ENCODE measurements at places on chromosomes 12 and 14. TPM values are rescaled to one million over a fixed set of nuclear protein-coding genes. Genes with fewer than 3 reads are reported as not detected.

DNA sequence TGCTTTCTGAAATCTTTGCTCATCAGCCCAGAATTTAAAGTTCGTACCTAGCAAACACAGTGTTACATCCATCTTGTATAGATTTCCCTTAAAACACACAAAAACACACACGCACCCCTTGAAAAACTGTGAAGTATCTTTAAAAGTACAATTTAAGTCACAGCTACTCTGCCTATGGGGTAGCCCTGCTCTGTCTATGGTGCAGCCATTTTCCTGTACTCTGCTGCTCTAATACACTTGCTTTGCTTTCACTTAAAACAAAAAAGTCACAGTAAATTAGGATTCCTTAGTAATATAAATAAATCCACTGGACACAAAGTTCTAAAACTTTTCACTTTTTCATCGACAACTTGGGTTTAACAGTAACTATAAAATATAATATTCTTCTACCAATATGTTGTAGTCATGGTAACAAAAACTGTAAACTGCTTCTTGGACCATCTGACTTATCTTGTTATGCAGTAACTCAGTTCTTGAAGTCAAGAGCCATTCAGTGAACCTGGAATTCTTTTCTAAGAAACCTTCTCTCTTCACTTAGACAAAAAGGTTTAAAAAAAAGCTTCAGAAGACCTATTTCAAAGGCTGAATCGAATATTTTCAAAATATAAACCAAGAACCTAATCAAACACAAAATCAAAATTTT is 63.5 kb downstream of the MED13L start:
- no peak for DNase-seq

The NAV3 gene
- 9.7 TPM for total RNA-seq

The AGAP2 gene
- total RNA-seq, result 11.5 TPM

DNA sequence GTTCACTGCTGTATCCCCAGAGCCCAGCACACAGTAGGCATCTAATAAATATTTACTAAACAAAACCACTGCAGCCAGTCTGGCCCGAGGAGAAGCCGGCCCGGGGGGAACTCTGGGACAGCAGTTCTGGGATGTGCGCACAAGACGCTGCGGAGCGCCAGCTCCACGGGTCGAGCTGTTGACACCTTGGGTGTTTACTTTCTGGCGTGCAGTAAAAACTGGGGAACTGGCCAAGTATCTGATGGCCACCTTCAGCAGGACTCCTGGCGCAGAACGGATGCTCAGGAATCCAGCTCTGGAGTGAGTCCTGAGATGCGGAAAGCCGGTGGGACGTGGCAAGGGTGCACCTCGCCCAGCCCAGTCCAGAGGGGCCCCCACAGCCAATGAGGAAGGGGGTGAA is 65.6 kb downstream of the NCOR2 start:
- DNase-seq, result no peak

The LUM gene
- total RNA-seq, result 133 TPM

DNA sequence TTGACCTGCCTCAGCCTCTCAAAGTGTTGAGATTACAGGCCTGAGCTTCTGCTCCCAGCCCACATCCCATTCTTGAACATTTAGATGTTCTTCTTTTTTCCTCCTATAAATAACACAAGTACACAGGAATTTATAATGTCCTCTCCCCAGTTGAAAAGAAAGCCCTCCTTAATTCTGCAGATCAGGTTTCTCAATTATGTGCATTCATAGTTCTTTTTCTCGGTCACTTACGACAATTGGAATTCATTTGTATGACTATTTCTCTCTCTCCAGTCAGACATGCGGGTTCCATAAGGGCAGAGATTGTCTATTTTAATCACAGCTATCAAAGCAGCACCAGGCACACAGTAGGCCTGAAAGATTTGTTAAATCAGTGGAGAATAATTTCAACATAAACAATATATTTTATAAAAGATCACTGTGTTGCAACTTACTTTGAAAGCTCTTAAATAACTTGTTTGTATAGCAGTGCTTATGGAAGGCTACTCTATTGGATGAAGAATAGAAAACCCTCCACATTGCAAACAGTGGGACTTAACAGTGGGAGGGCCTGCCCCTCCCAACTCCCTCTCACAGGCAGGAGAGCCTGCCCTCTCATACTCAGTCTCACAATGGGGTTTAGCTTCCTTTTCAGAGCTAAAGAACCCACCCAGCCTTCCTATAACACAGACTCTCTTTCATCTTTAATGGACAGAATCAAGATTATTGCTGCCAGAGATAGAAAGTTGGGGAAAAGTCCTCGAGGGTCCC is 84.1 kb upstream of the TRAF3 start:
- no peak for DNase-seq

GRCh38 chr14:76133103-76133502 is 18.6 kb upstream of the GPATCH2L start:
- no peak for DNase-seq

The THAP2 gene
- 2.6 TPM for total RNA-seq

DNA sequence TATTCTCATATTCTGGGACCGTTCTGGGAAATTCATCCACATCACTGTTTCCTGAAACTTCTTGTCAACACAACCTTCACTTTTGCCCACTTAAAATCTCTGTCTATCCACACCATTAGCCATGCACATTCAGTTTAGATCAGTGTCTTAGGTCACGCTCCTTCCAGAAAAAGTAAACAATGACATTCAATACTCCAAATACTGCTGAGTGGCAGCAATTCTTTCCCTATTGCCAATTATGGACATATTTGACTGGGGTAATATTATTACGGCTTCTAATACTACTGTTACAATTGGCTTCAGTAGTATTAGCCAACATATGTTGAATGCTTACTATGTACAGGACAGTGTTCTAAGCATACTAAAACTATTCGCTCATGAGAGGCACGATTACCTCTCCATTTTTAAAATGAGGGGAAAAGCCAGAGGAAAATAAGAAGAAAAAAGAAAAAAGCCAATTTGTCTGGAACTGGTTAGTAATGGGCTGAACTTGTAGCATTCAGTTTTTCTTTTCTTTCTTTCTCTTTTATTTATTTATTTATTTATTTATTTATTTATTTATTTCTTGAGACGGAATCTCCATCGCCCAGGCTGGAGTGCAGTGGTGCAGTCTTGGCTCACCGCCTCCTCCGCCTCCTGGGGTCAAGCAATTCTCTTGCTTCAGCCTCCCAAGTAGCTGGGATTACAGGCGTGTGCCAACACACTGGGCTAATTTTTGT is 23.4 kb downstream of the LTBR start:
- DNase-seq, result no peak

DNA sequence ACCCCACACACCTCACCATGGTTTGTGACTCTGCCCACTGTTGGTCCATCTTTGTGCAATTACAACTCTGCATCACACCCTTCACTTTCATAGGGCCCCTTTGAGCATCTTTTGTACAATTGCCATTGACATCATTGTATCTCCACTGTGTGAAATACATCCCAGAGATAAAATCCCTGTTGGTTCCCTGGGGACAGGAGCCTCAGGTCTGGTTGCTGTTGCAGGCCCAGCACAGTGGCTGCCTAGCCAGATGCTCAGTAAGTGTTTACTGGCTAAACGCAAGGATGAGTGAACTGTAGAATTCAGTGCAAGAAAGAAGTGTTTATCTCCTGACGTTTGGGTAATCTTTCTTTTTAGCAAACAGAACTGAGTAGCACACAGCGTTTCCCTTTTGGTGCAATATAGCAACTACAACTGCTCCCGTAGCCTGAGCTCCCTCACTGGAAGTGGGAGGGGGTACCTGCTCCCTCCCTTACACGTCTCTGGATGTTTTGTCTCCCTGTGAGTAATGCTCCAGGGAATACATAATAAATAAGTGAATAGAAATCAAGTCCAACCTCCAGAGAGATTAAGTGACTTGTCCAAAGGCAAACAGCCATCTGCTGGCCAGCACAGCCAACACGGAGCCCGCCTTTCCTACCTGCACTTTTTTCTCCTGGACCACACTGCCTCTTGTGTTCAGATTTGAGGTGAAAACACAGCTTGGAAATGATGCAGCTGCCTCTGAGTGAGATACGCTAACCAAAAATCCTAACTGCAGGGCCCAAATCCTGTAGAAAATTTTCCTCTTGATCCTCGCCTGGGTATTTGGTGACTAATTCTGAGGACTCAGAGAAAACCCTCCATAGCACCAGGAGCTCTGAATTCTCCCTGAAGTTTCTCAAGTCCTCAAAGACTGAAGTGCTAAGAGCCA is 27.4 kb downstream of the GALNT16 start:
- no peak for DNase-seq

The ADAM20 gene
- total RNA-seq, result 4.6 TPM
